Activated CD8-positive, alpha-beta memory T cell treated with anti-CD3 and anti-CD28 coated beads, Interleukin-2, amount 50 U/mL, for 4 hours (primary cell): ENCODE measurements at places on chromosomes 7 and 10.

GRCh38 chr10:54961040-54961439 lies 160.0 kb upstream of the PCDH15 start:
- DNase-seq, result no peak

- DNase-seq, result no peak
These were observed 15.4 kb upstream of the FKBP9 start for GRCh38 chr7:32941681-32942414.

- DNase-seq, result no peak
These were observed 9.8 kb upstream of the MAFK start for GRCh38 chr7:1520539-1521234.

GRCh38 chr7:157433628-157434027 lies 96.8 kb downstream of the DNAJB6 start:
- DNase-seq, result no peak

GRCh38 chr10:116631871-116632295 lies 11.1 kb downstream of the PNLIPRP2 start:
- DNase-seq, result no peak

DNA sequence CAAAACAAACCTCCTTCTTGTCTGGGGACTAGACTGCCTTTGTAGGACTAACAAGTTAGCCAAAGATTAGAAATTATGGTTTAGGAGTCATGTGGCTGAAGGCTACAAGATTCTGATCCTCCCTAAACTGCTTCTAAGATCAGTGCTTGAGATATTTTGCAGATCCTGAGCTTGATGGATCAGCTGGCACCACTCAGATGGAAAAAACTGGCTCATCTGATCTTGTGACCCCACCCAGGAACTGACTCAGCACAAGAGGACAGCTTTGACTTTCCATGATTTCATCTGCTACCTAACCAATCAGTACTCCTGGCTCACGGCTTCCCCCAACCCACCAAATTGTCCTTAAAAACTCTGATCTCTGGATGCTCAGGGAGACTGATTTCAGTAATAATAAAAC lies 271.5 kb upstream of the TAC1 start:
- no peak for DNase-seq

DNA sequence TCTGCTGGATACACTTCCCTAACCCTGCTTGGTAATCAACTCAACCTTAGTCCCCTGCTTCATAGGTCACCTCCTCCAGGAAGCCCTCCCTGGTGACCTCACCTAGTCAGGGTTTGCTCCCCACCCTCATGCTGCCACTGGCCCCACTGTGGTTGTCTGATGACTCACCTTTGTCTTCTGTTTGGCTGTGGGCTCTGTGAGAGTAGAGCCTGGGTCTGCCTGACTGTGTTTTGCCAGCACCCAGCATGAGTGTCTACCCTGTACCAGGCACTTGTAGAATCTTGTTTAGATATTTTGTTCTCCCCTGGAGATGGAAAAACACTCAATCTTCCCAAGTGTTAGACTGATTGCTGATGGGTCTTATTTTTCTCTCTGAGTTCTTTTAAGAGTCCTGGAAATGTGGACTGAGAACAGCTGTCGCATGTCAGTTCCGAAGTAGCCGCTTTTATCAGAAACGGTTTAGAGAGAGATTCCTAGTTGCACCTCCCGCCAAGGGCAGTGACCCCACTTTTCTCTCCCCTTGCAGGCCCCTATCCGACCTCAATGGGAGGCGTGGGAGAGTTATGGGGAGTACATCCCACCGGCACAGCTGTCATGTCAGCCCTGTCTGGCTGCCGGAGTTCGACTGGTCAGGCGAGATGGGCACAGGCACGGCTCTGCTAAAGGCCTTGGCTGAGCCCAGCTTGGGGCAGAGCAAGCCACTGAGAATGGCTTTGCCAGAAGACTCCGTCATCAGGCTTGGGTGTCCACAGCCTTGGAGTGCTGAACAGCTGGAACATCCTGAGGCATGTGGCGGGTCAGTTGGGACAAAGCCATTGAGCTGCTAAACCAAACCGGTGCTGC lies 134.3 kb downstream of the GRK5 start:
- peak; percentile 64 for DNase-seq

DNA sequence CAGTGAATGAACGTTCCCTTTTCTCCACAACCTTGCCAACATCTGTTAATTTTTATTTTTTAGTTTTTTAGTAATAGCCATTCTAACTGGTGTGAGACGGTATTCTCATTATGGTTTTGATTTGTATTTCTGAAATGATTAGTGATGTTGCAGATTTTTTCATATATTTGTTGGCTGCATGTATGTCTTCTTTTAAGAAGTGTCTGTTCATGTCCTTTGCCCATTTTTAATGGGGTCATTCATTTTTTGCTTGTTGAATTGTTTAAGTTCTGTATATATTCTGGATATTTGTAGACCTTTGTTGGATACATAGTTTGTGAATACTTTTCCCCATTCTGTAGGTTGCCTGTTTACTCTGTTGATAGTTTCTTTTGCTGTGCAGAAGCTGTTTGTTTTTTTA lies 73.9 kb upstream of the MSRB2 start:
- DNase-seq, result no peak

- no peak for DNase-seq
These were observed 17.1 kb downstream of the ZNF485 start for GRCh38 chr10:43623351-43623750.

DNA sequence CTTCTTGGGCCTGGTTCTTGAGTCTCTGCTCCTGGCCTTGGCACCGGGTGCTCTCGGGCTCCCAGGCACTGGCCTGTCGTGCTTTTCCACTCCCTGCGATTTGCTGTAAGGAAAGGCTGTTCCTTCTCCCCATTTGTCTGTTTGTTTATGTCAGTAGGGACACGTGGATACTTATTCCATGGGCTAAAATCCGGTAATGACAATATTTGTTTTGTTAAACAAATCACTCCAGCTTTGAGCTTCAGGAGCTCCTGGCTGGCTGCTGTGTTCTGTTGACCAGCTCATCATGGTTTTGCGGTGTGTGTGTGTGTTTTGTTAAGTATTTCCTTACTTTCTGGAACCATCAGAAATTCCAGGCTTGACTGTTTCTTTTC lies 17.5 kb upstream of the JAKMIP3 start:
- no peak for DNase-seq

- no peak for DNase-seq
These were observed 64.9 kb upstream of the ASAH2 start for GRCh38 chr10:50316174-50316573.

GRCh38 chr7:16348251-16348650 lies 73.1 kb downstream of the CRPPA start:
- no peak for DNase-seq

DNA sequence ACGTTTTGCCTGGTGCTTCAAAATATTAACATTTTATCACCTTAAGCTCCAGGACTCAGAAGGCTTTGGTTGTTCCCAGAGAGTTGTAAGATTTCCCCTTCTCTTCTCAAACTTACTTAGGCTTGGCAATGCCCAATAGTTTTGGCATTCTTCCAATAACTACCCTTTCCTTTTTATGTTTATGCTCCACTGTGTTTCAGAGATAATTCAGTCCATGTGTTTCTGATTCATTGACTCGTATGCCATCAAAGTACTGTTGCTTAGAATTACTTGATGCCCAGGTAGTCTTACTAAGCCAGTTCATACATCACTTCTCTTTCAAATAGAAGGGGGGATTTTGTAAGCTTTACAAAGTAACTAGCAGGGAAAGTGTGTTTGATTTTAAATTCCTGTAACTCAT lies 66.6 kb downstream of the AGMO start:
- no peak for DNase-seq

DNA sequence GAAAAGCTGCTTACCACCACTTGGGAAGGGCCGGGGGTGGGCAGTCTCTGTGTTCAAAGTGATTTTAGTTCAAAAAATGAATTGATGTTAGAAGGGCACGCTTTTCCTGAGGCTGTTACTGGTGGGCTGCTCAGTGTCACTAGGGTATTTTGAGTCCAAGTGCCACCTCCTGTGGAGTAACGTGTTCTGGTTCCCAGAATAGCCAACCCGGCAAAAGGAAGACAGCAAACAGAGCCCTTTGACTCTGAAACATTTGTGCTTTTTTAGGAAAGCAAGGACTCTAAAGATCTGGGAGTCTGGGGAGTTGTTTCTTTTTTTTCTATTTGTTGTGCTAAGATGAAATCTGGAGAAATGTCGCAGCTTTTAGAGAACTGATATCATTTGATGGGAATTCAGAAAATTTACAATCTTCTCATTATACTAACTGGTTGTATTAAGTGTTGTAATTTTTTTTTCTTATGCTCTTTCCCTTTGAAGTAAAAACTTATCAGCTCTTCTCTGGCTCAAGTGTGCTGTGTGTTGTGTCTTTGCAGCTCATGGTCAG lies 66.2 kb downstream of the MKX start:
- DNase-seq, result no peak

GRCh38 chr10:90047243-90047729 lies 345.9 kb downstream of the KIF20B start:
- no peak for DNase-seq

DNA sequence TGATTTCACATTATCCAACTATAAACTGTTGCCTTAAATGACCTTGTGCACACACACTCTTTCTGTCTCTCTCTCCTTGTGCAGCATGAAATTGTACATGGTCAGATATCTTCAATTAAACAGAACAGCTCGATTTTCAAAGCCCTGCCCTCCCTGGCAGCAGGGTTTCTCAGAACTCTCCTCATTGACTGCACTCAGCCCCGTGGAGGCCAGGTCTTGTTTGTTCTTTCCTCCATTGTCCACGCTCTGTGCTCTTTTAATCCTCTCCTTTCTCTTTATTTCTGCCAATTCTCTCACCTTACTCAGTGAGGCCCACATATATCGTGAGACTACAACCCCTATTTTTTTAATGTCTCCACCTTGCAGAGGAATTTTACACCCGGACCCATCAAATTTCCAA lies 175.9 kb upstream of the STK17A start:
- no peak for DNase-seq

- no peak for DNase-seq
These were observed 1.9 kb downstream of the AGBL3 start for GRCh38 chr7:134988161-134988560.

DNA sequence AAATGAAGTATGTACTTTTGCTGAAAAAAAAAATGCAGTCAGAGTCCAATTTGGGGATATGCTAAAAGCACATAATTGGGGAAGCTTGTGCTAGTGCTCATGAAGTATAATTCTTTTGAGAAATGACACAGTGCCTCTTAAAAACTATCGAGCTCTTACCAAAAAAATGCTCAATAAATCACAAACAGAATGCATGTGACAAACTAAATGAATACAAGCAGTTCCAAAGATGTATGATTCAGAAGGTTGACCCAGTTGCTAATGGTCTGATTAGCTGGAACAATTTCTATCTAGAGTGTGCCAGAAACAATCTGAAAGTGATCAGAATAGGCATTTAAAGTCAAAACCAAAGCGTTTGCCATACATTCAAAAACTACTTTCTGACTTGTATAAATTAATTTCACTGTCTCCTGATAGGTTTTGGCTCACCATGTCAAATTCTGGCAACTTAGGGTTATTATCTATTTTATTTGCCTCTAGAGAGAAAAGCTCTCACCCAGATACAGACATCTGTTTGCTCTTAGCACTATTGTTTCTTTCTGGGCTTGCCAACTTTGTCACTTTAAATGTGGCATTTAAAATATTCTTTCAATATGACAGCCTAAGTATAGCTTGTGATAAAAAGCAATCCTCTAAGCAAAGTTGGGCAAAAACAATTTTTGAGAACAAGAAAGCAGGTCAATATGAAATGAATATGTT lies 114.7 kb upstream of the AHR start:
- no peak for DNase-seq

DNA sequence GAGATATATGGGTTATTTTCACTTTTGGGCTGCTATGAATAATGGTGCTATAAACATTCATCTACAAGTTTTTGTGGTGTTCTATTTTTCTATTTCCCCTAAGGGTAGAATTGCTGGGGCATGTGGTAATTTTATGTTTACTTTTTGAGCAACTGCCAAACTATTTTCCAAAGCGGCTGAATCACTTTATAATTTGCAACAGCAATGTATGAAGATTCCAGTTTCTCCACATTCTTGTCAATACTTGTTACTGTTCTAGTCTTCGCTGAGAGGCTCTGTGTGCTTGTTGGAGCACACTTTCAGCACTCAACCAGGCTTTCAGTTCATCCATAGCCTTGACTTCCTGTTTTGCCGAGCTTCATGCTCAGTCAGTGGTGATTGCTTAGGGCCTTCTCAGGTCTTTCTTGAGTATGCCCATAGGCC lies 39.0 kb downstream of the ADK start:
- no peak for DNase-seq

- DNase-seq, result no peak
These were observed 1107.2 kb downstream of the NRG3 start for GRCh38 chr10:82982110-82982608.

- no peak for DNase-seq
These were observed 243.6 kb upstream of the GRB10 start for GRCh38 chr7:51026341-51026740.

DNA sequence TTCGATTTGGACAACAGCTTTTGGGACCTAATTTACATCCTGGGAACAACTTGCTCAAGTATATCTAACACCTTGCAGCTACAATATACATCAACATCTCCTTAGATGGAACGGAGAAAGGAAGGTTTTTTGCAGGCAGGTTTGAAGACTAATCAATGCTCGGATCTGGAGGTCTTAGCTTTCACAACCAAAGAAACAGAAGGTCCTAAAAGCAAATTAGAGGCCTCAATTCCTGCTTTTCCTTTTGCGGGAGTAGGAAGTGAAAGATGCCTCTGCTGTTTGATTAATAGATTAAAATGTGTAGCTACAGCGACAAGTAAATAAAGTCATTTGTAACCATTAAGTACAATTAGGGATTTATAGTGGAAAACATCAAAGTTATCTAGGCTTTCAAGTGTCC lies 3.7 kb upstream of the SP8 start:
- no peak for DNase-seq

DNA sequence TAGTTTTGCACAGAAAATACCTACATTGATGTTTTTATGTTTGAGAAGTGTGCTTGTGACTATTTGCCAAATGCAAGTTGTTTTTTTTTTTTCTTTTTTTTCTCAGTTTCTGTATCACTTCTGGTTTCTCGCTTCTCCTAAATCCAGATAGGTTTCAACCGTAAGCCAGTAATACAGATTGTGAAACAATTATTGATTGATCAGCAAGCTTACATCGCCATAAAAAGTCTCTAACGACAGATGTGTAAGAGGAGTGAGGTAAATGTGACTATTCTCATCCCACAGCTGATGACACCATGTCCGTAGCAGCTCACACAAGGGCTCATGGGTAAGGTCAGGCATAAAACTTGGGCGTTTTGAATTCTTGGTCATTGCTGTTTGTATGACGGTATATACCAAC lies 202.8 kb upstream of the AKR1E2 start:
- DNase-seq, result no peak

GRCh38 chr10:58457761-58458616 lies 54.7 kb upstream of the BICC1 start:
- no peak for DNase-seq

- DNase-seq, result no peak
These were observed 153.5 kb downstream of the ZNF248 start for GRCh38 chr10:37703833-37704382.
